ENCODE measurements at places on chromosomes 5 and 9. TPM values are rescaled to one million over a fixed set of nuclear protein-coding genes. Genes with fewer than 3 reads are reported as not detected.

GRCh38 chr5:139588962-139589361 is 27.8 kb downstream of the UBE2D2 start:
- no peak for DNase-seq

- no peak for DNase-seq
Observed at GRCh38 chr5:109762821-109763220, 73.1 kb downstream of the MAN2A1 start.

DNA sequence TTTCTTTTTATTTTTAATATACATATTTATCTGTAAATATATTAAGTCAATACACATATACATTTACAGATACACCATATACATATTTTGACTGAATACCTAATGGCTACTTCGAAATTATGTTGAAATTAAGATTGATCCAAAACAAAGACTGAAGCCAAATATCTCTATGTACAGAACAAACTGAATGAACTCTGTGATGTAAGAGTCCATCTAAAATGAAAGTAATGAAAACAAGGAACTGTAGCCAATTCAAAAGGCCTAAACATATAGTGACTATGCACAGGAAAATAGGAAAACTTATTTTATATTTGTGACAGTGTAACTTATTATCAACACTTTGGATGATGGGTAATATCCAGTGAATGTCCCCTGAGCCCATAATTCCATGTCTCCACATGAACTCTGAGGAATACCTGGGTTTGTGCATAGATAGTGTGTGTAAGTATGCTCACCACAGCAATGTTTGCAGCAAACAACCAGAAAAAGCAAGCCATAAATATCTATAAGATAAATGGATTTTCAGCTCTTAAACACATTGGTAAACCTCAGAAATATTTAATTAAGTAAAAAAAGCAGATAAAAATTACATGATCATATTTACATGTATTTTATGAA is 517.2 kb upstream of the CDH6 start:
- DNase-seq, result no peak

GRCh38 chr5:95564450-95564849 is 9.5 kb downstream of the ARSK start:
- no peak for DNase-seq

- no peak for DNase-seq
Observed at GRCh38 chr5:56006094-56006493, 11.3 kb upstream of the IL6ST start.

FOXD4L4 gene
- total RNA-seq, result 0.05 TPM

CD72 gene
- 4.7 TPM for total RNA-seq
